CD8-positive, alpha-beta T cell (primary cell): ENCODE measurements at places on chromosomes 2 and 18. TPM values are rescaled to one million over a fixed set of nuclear protein-coding genes. Genes with fewer than 3 reads are reported as not detected.
A peak's percentile ranks its signal among the peaks of the same experiment; 100 is the strongest.

Gene CD302
- 0.54 TPM for total RNA-seq

Gene PROC
- 0.33 TPM for total RNA-seq

Gene GCG
- total RNA-seq, result not detected

Gene CHST9
- not detected for total RNA-seq

Gene HOXD13
- total RNA-seq, result not detected

Gene HOXD11
- total RNA-seq, result not detected

Gene UBR3
- total RNA-seq, result 24.4 TPM

- DNase-seq, result no peak
These were observed 339.3 kb downstream of the MYCN start for GRCh38 chr2:16279641-16280040.

DNA sequence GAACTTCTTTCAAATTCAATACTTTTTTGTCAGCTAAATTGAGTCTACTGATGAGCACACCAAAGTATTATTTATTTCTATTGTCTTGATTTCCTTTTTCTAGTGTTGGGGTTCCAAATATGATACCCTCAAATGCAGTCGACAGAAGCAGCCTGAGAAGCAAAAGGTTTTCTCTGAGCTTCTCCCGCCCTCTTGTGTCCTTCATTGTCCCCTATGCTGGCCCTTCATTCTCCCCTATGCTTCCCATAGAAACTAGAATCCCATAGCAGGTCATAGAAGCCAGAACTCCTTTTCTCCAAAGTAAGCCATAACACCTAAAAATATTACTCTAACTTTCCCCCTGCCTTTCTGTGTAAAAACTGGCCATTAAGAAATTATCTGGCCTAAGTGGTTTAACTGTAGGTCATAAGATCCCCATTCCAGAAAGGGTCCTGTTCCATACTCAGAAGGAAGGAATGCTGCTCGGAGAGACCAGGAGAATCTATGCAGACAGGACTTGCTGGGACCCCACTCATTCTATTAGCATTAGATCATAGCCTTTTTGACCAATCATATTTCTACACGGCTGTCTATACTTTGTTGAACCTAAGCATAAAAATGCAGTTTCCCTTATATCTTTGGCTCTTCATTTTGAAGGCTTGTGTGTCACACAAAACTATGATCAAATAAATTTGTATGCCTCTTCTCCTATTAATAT, 764.6 kb upstream of the PKDCC start:
- DNase-seq, result no peak

DNA sequence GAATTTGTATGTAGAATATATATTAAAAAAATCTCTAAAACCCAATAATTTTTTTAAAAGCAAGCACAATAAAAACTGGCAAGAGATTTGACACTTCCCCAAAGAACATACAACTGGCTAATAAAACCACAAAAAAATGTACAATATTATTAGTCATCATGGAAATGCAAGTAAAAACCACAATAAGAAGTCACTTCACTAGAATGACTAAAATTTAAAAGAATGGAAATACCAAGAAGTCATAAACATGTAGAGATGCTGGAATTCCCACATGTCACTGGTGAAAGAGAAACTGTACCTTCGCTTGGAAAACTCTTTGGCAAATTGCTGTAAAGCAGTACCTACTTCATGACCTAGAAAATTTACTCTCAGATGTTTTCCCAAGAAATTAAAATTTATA, 43.4 kb upstream of the KYNU start:
- no peak for DNase-seq

DNA sequence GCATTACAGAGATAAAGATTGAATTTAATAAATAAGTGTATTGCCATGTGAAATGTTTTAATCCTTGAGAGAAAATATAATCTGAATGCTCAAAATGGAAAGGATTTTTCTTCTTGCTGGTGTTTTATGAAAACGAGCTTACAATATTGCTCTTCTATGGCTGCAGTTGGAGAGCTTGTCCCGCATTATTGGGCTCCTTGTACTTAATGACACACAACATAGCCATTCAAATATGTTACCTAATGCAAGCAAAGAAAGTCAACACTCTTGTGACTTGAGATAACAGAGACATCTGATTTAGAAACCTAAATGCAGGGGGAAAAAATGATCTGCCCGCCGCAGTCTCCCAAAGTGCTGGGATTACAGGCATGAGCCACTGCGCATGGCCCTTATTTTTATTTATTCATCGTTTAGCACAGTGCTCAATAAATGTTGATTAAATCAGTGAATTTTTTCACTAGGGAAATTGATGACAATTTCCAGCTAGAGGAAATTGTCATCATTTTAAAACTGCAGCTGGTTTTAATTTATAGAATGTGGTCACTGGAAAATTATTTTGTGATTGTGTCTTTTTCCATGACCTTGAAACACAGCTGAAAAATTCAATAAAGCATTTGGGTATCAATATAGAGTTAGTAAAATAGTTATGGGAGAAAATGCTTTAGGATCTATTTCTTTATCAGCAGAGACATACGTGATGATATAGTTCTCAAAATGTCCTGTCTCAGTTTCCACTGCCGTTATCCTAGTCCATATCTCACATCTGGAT, 2.4 kb upstream of the PRKD3 start:
- no peak for DNase-seq

GRCh38 chr2:113068249-113068648, 479 bp downstream of the IL1F10 start:
- no peak for DNase-seq

- no peak for DNase-seq
These were observed 2.7 kb downstream of the BCL2 start for GRCh38 chr18:63316612-63317555.

GRCh38 chr2:252001-252602, 11.7 kb downstream of the SH3YL1 start:
- DNase-seq, result no peak

DNA sequence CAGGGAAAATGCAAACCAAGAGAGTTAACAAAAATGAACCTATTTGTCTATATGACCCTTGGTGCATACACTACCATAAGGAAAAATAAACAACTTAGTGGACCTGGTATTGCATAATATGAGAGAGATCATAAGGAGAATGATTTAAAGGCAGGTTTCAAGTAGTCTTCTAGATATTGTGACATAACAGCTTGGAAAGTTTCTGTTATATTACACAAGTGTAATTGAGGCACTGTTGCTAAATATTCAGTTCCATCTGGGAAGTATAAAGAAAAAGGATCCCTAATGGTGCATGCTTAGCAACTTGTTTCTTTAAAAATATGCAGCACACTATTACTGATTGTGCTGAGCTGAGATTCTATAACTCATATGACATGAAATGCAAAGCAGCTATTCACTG, 252.2 kb upstream of the SPHKAP start:
- no peak for DNase-seq

GRCh38 chr2:40346535-40347354, 105.1 kb downstream of the SLC8A1 start:
- no peak for DNase-seq

DNA sequence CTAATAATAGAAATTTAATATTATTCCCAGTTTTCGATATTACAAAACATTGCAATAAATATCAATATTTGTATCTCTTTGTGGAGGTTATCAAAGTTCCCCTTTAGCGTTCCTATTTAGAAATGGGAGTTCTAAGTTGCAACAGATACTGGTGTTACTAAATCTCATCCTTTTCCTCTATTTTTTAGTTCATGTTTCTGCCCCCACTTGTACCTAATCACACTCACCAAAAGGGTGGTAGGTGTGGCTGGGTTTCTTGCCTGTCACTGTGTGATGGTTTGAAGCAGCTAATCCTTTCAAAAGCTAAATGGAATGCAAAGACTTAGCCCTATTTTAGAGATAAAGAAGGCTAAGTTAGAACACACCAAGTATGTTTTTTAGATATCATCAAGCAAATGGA, 997.9 kb downstream of the TSN start:
- no peak for DNase-seq

DNA sequence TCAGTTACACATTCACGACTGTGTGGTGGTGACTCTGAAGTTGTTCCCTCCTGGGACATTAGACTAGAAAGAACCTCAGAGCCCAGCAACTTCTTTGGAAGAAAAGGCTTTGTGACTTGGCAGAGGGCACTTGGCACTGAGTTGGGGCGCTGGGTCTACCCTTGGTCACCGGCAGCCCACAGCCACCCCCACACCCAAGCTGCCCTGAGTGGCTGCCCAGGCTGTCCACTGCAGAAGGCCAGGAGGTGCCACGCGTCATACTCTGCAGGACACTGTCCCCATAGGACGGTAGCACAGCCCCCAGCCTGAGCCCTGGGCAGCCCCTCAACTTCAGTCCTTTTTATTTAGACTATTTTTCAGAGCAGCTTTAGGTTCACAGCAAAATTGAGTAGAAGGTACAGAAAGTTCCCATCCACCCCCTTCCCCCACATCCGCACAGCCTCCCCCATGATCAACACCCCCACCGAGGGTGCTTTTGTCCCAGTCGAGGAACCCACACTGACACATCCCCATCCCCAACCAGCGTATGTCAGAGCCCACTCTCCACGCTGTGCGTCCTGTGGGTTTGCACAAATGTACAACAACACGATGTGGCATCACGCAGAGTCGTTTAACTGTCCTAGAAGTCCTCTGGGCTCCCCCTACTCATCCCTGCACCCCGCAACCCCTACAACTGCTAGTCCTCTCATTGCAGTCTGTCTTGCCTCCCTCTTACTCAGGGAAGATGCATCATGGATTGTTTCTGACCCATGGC, 1.1 kb downstream of the PRLH start:
- DNase-seq, result no peak

- DNase-seq, result no peak
These were observed 308.2 kb downstream of the EN1 start for GRCh38 chr2:118539290-118539689.

DNA sequence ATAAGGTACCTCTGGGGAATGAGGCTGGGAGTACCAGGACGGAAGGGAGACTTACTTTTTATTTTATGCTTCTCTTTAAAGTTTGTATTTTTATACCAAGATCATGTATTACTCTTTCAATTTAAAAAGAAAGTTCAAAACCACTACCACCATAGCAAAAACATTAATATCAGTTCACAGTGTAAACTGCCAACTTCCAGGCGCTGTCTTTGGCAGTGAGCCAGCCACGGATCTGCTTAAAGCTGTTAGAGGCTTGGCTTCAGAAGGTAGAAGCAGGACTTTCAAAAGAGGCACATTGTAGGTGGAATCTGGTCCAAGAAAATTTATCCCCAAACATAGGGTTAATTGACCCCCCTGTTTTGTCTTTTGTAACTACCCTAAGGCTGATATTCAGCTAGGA, 74.8 kb downstream of the B3GNT2 start:
- no peak for DNase-seq

DNA sequence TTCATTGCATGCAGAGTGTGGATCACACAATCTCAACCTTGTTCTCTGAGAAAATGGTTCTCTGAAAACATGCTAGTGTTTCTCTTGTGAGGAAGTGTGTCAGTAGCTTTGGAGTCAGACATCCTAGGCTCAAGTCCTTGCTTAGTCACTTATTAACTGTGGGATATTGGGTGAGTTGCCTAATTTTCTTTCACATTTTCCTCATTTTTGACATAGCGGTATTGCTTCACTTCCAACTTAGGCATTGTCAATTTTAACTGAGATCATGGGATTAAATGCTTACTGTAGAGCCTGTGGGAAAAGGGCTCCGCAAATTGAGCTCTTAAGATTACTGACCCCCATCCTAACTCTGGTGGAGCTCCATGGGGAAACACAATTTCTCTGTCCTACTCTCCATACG, 622.2 kb downstream of the CNTNAP5 start:
- no peak for DNase-seq

DNA sequence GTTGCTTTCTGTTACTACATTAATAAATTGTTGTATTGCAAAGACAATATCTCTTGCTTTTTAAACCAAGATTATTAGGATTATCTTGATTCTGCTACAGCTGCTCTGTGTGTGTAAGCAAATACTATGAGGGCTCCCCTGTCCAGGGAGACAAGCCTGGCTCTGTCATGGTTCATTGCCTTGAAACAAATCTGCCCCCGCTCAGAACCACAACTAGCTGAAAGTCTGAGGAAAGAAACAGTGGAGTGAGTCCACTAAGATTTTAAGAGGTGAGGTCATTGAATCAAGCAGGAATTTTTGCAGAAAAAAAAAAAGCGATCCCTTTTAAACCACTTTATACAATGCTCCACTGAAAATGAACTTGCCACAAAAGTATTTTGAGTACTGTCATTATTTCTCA, 30.8 kb upstream of the LRRTM4 start:
- no peak for DNase-seq

- no peak for DNase-seq
These were observed 81.0 kb downstream of the TAF4B start for GRCh38 chr18:26307161-26307773.

DNA sequence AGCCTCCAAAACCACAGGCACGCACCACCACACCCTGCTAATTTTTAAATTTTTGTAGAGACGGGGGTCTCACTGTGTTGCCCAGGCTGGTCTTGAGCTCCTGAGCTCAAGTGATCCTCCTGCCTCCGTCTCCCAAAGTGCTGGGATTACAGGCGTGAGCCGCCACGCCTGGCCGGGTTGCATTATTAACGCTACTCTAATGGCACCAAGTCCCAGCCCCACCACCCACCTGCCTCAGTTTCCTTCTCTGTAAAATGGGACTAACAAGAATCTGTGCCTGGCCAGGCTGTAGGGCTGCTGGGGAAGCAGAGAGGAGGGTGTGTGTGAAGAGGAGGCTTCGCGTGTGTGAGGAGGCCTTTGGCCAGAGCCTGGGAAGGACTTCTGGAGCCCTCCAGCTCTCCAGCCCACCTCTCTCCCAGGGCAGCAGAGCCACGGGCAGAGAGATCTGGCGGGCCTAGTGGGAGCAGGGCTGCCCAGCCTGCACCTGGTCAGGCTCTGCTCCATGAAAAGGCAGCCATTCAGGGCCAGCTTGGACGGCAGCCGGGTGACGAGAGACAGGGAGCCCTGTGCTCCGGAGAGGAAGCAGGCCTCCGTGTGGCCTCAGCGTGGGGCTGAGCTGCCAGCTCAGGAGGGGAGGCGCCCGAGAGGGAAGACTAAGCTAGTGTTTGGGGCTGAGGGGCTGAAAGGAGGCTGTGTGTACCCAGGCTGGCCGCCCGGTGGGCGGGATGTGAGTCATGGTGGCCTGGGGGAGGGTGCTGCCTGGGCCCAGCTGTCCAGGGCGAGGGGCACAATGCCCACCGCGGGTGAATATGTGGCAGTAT, 7.4 kb upstream of the B3GNT7 start:
- no peak for DNase-seq

DNA sequence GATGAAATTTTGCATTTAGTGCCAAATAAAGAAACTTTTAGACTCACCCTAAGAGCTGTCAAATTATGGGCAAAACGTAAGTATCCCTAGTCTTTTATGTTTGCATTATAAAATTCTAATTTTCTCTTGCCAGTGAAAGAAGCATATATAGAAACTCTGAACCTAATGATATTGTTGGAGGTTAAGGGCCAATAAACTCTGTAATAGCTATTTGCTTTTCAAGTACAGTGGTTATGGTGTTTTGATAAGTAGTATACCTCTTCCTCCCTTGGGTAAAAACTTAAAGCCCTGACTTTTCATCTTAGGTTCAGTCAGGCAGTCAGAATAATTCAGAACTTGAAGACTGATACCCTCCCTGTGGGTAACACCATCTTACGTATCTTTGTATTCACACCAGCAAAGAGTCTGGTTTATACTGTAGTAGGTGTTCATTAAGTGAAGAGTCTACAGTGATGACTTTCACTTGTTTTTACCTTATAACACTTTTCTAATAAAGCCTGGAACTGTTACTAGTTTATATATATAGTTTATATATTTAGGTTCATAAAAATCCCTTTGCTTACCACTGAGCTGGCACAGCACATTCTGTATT, 19.1 kb downstream of the PAPOLG start:
- no peak for DNase-seq

GRCh38 chr2:88669482-88670214, 21.8 kb upstream of the RPIA start:
- peak; percentile 12 for DNase-seq

- no peak for DNase-seq
These were observed 85.1 kb downstream of the LONRF2 start for GRCh38 chr2:100237163-100237562.
